ENCODE measurements at places on chromosomes 7 and 10.

DNA sequence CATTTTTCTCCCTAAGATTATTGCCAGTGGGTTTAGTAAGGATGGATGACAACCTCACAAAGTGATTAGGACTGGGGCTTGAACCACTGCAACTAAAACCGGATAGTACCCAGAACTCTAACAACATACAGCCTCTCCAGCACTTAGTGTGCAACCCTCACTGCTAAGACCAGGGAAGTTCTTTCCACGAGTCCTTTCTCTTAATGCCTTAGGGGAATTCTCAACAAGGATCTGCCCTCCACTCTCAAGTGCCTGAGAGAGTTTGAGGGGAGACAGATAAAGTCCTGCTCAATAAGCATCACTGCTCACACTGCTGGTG is 104.6 kb downstream of the NRP1 start:
- no peak for DNase-seq

DNA sequence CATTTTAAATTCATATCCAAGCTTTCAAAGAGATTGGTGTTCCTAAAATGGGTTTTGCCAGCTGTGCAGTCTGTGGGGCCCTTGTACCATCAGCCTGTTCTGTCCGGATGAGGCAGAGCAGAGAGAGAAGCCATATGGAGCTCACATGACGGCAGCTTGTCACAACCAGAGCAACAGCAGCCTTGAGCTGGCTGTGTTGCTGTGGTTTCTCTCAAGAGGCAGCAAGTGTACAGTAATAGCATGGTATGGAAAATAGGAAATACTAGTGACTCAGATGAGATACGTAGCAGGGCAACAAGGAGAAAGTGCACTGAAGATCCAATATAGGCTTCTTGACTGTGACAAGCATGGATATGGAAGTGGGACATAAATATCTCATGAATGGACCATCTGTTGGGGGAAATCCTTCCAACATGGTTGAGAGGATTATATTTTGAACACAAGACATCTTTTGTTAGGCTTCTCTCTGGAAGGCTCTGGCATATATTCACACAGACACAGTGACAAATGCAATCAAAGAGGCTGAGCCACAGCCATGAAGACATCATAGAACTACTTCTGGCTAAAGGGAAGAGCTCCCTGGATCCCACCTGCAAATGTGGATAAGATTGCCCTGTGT is 251.0 kb upstream of the TAC1 start:
- DNase-seq, result no peak

DNA sequence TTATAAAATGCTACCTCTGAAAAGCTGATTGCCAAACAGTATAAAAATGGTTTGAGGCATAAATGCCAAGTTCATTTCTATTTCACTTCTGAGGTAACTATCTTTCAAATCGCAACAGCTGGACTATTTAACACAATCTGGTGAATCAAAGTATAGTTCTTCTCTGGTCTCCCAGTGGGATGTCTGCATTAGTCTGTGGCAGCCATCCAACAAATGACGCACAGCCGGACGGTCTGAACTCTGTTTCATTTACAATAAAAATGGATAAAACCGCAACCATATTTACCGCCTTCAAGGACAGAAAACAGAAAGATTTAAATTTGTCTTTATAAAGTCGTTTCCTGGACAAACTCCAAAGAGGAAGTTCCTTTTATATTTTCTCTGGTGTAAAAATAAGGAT is 41.9 kb downstream of the ENO4 start:
- peak; percentile 42 for DNase-seq

GRCh38 chr10:3477683-3478082 is 305.1 kb upstream of the PITRM1 start:
- peak; percentile 90 for DNase-seq

DNA sequence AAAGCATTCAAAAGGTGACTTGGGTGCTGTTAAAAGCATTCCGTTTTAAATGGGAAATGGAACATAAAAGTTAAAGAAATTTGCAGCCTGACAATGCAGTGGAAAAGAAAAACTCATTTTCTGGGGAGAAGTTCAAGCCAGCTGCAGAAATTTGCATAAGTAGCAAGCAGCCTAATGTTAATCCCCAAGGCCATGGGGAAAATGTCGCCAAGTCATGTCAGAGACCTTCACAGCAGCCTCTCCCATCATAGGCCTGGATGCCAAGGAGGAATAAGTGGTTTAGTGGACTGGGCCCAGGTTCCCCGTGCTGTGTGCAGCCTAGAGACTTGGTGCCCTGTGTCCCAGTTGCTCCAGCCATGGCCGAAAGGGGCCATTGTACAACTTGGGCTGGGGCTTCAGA is 154.2 kb downstream of the PKD1L1 start:
- DNase-seq, result no peak

DNA sequence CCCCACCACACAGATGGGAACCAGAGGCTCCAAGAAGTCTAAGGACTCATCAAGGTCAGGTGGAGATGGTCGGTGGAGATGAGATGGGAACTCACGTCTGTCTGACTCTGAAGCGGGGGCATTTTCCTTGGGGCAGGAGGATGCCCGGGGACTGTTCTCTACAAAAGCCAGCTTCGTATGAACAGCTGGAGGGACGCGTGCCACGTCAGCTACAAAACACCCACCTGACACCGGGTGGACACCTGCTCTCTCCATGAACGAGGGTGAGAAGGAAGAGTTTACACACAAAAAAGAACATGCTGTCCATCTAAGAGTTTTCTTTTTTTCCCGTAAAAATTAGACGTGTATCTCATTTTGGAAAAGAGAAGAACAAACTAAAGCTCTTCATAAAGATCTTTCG is 47.7 kb downstream of the C10orf143 start:
- no peak for DNase-seq

- no peak for DNase-seq
Measured at GRCh38 chr7:157658851-157659412, 322.1 kb downstream of the DNAJB6 start.
